Activated CD8-positive, alpha-beta memory T cell treated with anti-CD3 and anti-CD28 coated beads for 4 hours (primary cell): ENCODE measurements at places on chromosomes 13 and 19.

GRCh38 chr19:19145684-19146608 is 7.7 kb upstream of the TMEM161A start:
- DNase-seq, result peak; percentile 60

DNA sequence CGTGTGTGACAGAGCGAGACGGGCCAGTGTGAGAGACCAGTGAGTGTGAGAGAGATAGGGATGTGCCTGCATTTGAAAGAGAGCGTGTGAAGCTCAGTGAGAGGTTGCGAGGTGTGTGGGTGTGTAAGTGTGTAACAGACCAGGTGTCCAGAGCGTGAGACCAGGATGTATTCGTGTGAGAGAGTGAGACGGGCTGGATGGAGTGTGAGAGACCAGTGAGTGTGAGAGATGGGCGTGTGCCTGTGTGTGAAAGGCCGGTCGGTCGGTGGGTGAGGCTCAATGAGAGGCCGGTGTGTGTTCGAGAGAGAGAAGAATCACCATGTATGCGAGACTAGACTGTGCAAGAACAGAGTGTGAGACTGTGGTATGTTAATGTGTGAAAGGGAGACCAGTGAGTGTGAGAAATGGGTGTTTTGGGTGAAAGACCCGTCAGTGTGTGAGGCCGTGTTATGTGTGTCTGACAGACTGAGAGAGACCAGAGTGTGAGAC is 679 bp downstream of the ZNF471 start:
- no peak for DNase-seq

- no peak for DNase-seq
Observed at GRCh38 chr19:35167251-35168119, 12.9 kb downstream of the FXYD5 start.

DNA sequence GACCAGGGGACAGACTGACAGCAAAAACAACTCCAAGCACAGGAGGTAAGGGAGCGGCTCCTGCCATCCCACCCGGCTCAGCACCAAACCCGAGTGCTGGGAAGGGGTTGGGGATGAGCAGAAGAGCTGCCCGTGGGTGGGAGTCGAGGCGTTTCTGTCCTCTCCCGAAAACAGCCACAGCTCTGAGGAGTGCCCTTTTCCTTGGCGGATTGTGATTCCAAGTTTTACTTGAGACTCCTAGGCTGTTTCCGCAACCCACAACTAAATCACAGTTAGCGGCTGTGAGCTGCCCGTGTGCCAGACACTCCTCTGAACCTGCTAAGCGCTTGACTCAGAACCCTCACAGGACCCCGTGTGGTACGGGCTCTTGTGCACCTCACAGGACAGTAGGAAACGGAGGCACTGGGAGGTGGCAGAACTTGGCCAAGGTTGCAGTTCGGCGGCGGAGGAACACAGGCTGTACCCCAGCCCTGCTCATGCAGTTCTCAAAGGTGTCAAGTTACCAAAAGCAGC is 21.4 kb downstream of the CFAP97D2 start:
- no peak for DNase-seq

DNA sequence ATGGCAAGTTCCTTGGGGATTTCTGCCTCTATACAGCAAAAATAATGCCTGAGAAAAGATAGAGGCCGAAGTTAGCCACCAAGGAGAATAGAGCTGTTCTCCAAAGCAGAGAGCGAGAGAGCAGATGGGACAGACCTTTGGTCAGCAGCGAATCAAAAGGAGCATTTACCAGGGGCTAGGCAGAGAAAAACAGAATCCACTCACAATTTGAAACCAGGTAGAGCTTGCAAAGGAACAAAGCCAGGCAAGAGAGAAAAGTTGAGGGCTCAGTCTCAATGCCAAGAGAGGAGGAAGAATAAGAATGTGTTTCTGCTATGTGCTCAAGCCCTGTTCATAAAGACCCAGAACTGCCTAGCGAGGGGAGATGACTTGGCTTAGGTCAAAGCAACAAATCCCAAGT is 112.8 kb downstream of the DCT start:
- no peak for DNase-seq

DNA sequence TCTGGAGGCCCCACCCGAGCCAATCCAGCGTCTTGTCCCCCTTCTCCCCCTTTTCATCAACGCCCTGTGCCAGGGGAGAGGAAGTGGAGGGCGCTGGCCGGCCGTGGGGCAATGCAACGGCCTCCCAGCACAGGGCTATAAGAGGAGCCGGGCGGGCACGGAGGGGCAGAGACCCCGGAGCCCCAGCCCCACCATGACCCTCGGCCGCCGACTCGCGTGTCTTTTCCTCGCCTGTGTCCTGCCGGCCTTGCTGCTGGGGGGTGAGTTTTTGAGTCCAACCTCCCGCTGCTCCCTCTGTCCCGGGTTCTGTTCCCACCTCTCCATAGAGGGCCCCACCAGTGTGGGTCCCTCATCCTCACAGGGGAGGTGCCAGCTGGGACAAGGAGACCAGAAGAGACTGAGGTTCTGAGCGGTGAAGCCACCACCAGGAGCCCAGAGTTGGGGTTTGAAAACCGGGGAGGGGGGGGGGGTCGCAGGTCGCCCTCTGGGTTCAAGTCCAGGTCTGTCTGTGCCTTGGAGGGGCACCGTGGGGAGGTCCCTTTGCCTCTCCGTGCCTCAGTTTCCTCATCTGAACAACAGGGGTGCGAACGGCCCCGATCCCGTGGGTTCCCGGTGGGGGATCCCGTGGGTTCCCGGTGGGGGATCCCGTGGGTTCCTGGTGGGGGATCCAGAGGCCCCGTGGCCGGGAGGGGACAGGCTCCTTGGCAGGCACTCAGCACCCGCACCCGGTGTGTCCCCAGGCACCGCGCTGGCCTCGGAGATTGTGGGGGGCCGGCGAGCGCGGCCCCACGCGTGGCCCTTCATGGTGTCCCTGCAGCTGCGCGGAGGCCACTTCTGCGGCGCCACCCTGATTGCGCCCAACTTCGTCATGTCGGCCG is at the start of gene ELANE:
Gene ELANE, plus strand, starts transcription at position 168 of the 878 bp plus-strand sequence. Its CDS starts 26 bp downstream, at position 194.
- no peak for DNase-seq

DNA sequence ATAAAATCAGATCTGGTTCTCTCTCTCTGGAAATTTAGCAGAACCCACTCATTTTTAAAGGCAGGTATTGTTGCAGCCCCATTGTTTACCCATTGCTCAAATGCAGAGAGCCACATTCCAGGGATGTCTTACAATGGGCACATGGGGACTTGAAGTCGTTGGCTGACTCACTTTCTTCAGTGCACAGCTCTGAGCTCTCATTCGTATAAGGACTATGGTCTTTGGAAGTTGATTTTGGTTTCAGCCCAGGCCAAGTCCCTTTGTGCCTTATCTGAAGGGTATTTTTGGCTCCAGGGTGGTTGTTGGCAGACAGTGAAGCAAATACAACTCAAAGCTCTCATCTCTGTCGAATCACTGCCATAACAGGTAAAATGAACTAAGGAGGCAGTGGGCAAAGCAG is 47.3 kb upstream of the CLDN10 start:
- no peak for DNase-seq

DNA sequence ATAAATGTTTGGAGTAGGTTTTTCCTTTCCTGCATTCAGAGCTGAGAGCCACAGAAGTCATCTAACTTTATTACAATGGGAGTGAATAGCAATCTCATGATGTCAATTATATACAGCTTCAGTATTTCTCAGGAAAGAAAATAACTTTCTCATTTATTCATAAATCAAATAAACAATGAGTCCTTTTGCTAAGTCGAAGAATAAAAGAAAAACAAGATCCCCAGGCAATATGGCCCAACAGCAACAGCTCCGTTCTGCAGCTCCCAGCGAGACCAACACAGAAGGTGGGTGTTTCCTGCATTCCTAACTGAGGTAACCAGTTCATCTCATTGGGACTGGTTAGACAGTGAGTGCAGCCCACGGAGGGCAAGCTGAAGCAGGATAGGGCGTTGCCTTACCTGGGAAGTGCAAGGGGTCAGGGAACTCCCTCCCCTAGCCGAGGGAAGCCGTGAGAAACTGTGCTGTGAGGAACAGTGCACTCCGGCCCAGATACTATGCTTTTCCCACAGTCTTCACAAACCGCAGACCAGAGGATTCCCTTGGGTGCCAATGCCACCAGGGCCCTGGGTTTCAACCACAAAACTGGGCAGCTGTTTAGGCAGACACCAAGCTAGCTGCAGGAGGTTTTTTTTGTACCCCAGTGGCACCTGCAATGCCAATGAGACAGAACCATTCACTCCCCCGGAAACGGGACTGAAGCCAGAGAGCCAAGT is 128.2 kb downstream of the SLITRK1 start:
- no peak for DNase-seq

DNA sequence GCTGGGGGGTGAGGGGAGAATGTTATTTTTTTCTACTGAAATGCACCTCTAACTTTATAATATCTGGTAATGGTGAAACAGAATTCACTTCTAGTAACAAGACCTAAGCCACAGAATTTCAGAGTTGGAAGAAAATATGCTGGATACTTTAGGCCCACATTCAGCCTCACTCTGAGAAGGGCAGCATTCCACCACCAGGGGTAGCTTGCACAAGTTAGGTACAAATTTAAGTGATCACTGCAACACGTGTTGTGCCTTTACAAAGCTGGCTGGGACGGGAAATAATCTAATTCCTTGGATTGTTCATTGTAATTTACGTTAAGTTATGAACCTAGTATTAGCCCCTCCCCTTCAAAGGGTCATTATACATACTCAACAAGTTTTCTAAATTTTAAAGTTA is 192.3 kb downstream of the RGCC start:
- no peak for DNase-seq

DNA sequence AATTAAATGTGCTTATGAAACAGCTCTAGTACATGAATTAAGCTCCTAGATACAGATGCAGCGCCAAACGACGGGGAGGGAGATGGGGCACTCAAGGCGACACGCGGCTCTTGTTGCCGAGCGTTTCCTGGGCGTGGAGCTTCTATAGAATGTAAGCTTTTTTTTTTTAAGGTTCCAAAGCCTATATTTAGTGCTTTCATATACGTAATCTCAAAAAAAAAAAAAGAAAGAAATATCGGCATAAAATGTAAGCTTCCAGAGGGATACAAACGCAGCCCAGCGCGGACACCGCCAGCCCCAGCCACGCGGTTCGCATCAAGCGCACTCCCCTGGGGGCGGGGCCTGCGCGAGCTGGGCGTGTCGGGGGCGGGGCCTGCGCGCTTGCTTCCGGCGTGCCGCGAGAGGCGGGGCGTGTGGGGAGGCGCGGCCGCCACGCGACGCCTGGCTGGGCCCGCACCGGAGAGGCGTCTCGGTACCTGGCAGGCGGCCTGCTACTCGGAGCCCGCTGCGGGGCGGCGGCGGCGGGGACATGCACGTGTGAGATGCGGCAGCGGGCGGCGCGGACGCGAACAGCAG is at the start of gene URI1:
Gene URI1, plus strand, starts transcription at position 412 of the 576 bp plus-strand sequence. CDS start 309 bp downstream, outside the sequence.
- DNase-seq, result peak; percentile 85

GRCh38 chr19:57063070-57063469 is 56.7 kb upstream of the USP29 start:
- DNase-seq, result no peak

- no peak for DNase-seq
Observed at GRCh38 chr19:44112802-44113137, 429 bp upstream of the ZNF225 start.

- DNase-seq, result no peak
Observed at GRCh38 chr19:8333767-8334457, 9.2 kb downstream of the KANK3 start.

DNA sequence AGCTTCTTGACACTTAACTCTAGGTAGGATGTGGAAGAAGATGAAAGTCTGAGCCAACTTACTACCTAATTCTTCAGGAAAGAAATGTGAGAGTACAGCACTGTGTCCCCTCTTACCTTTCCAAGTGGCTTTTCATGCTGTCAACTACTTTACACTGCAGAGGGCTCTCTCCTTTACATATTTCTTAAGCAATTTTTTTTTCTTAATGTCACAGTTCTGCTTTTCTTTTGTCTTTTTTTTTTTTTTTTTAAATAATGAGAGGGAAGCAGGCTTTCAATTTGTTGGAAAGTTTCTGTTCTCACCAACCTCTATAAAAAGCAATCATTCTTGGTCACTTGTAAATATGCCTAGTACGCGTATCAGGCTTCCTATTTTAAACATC is 212.7 kb upstream of the MIR17HG start:
- DNase-seq, result no peak

DNA sequence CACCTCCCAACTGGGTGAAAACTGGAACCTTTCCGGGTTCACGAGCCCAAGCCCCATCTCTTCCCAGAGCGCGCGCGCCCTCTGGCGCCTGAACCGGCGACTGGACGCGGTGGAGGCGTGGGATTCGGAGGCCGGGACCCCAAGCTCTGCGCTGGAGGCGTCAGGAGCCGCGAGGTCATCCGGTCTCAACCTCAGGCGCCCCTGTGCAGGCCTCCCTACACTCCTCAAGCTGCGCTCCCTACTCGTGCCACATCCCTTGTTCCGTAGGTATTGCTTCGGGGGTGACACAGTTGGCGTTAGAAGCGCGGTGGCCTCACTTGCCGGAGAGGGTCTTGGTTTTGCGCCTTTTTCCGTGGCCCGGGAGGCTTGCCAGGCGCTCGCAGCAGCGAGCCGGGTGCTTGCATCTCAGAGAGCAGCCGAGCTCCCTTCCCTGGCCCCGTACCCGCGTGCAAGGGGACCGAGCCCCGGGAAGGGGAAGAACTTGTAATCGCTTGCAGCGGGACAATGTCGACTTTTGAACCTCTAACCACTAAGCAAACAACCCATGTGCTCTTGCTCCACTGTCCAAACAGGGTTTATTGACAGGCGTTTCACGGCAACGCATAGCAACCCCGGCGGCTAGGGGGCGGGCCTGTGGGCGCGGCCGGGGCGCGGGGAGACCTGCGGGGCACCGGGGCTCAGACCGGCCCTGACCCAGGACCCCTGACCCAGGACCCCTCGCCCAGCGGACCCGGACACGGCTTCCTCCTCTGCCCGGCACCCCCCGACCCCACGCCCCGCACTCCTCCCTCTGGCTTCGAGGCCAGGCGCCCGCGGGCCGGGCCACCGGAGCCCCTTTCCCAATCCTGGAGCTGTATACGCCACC is 8.5 kb downstream of the CDX2 start:
- DNase-seq, result no peak

GRCh38 chr19:5891938-5892771 is 11.4 kb downstream of the NDUFA11 start:
- no peak for DNase-seq
